Activated CD8-positive, alpha-beta T cell treated with anti-CD3 and anti-CD28 coated beads for 36 hours (primary cell): ENCODE measurements at places on chromosomes 4 and X. TPM values are rescaled to one million over a fixed set of nuclear protein-coding genes. Genes with fewer than 3 reads are reported as not detected.

The OPHN1 gene
- not detected for total RNA-seq

GRCh38 chr4:114187592-114187991, 208.1 kb upstream of the ARSJ start:
- no peaks in the 10 kb centered on the region for H3K4me1 ChIP-seq
- H3K27ac ChIP-seq, result no peak overlapping the region
- H3K4me3 ChIP-seq, result no peak overlapping the region
- peaks cover 2% of the 10 kb centered on the region for H3K27me3 ChIP-seq
- no peak for DNase-seq

The ATP2B3 gene
- total RNA-seq, result not detected

DNA sequence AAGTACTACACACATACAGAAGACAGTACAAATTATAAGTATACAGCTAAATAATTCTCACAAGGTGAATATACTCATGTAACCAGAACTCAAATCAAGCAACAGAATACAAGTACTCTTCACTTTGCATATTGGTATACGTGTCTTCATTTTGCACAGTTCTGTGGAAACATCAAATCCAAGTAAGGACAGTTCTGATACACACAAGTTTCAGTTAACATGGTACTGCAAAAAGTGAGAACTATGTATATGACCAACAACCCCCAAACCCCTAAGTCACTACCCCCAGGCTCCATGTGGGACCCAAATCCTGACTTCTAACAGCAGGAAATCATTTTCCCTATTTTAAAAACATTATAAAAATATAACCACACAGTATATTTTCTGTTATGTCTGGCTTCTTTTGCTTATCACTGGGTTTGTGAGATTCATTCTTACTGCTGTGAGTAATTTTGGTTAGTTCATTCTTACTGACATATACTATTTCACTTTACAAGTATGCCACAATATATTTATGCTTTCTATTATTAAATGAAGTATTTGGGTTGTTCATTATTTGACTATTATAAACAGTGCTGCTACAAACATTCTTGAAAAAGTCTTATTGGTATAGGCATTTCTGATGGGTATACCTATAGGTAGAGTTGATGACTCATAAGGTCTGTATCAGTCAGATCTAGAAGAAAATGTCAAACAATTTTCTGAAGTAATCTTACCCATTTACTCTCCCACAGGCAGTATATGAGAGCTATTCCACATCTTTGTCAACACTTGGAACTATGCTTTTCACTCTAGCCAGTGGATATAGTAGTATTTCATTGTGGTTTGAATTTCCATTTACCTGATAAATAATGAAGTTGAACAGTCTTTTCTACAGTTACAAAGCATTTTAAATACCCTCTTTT, 47.0 kb downstream of the SCLT1 start:
- DNase-seq, result no peak
- H3K4me3 ChIP-seq, result no peak overlapping the region
- H3K36me3 ChIP-seq, result peaks cover 5% of the 10 kb centered on the region
- H3K4me1 ChIP-seq, result peaks cover 9% of the 10 kb centered on the region
- H3K27me3 ChIP-seq, result no peaks in the 10 kb centered on the region

GRCh38 chr4:40283413-40283812, 51.7 kb upstream of the CHRNA9 start:
- H3K27me3 ChIP-seq, result no peaks in the 10 kb centered on the region
- DNase-seq, result peak; percentile 65
